Right forelimb (tissue), 1 donor: ENCODE measurements at places on chromosomes 4 and X.
A peak's percentile ranks its signal among the peaks of the same experiment; 100 is the strongest.

DNA sequence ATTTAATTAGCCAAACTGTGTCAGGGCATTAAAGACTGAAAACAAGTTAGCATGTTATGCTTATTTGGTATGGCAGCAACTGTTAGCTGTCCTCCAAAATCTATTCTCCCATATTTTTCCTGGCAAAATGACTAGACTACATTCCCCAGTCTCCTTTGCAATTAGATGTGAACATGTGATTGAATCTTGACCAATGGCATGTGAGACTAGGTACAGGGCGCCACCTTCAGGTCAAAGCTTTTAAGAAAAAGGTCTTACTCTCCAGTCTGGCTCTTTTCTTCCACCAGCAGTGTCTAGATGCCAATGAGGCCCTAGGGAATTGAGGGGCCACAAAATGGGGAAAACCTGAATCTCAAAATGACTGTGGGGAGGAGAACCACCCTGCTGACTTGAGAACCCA is 408.2 kb downstream of the SMARCA1 start:
- no peak for DNase-seq

DNA sequence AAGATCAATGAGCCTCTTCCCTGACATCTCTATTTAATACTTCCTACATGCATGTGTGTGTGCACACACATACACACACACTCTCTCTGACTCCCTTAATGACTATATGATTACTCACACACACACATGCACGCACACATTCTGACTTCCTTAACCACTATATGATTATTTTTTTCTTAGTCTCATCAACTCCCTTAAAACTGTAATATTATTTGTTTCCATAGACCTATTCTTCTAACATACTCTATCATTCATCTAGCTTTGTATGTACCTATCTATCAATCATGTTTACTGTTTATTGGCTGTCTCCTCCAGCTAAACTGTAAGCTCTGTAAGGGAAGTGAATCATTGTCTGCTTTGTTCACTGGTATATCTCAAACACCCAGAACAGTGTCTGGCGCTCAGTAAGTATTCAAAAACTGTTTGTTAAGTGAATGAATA is 236.6 kb downstream of the RASL11B start:
- no peak for DNase-seq

GRCh38 chr4:169439244-169439643 is 168.5 kb upstream of the SH3RF1 start:
- no peak for DNase-seq

GRCh38 chr4:67770422-67770821 is 16.2 kb upstream of the GNRHR start:
- DNase-seq = no peak

DNA sequence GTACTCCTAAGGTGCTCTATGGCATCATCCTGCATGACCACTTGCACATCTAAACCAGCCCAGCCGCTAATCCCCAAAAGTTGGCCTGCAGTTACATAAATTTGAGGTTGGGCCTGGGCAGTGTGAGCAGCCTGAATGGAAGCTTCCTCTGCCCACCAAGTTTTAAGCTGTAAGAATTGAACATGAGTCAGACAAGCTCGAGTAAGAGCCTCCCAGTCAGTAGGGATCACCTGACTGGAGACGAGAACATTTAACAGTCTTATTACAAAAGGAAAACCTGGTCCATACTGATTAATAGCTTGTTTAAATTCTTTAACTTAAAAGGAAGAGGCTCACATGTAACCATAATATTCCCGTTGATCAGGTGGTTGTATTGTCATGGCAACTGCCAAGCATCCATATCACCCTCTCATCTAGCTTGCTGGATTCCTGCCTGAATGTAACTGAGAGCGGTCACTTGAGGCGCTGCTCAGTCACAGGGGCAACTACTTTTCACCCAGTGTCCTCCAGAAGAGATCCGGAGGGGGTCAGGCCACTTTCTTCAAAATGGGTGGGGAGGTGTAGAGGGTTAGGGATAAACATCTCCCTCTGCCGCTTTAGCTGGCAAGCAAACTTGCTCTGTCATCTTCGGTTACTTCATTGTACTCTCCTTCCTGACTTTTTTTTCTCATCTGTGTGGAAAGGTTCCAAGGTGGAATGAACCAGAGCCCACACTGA is 56.6 kb upstream of the WDR1 start:
- no peak for DNase-seq

GRCh38 chr4:118350961-118351360 is 1.8 kb downstream of the PRSS12 start:
- no peak for DNase-seq

- no peak for DNase-seq
Measured at GRCh38 chr4:173380987-173381386, 10.2 kb downstream of the SAP30 start.

DNA sequence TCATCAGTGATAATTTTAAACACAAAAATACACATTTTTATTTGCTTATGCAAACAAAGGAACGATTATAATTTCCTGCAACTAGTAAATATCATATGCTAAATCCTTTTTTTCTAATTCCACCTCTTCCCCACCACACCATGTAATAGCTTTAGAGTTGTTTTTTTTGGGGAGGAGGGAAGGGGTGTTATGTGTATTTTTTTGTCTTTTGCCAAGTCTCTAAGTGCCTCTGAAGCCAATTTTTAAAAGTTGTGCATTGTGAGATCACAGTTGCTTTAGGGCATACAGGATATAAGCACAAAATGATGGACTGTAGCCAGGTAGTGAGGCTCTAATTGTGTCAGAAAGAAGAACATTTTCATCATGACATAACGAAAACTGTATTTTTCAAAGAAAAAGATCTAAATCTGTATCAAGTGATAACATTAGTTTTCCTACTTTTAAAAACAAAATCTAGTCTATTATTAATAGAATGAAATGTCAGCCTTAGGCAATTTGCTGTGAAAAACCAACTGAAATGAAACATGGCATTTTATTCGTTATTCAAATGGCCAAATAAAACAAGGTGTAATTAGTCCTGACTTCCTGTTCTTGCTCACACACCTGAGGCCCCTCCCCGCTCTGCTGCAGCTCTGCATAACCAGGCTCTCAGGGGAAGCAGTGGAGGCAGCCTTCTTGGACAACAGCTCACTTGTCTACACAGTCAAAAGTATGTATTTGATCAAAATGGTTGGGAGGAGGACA is 157.4 kb downstream of the PALLD start:
- no peak for DNase-seq

- DNase-seq = no peak
Measured at GRCh38 chr4:84529169-84529751, 30.2 kb upstream of the NKX6-1 start.

- DNase-seq = no peak
Measured at GRCh38 chrX:106249706-106250379, 81.7 kb downstream of the PWWP3B start.

GRCh38 chrX:69176053-69176452 is 10.8 kb upstream of the PJA1 start:
- DNase-seq = no peak

- DNase-seq = no peak
Measured at GRCh38 chrX:86171366-86171765, 23.1 kb downstream of the DACH2 start.

DNA sequence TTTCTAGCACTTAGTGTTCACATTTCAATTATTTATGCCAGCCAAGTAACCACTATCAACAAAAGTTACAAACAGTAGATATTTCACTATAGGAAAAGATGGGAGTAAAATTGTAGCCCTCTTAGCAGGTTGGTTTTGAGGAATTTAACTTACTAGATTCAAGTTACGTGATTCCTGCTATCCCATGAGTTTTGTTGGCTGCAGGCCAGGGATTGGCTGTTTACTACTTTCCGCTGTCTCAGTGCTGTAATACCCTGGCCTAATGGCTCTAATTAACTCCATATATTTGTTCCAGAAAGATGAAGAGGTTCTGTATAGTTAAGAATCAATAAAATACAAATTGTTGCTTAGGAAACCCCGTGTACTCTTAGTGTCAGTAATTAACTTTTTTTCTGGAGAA is 55.5 kb upstream of the MAGED1 start:
- peak; percentile 36 for DNase-seq

- no peak for DNase-seq
Measured at GRCh38 chr4:149161247-149161646, 654.4 kb downstream of the IQCM start.

GRCh38 chr4:13523591-13524503 is 20.5 kb downstream of the NKX3-2 start:
- DNase-seq = no peak

GRCh38 chr4:1011022-1011665 is at the start of gene FGFRL1:
Gene FGFRL1, plus strand, starts transcription at chr4:1011626. Its CDS starts 860 bp downstream, at chr4:1012486.
- DNase-seq = peak; percentile 97

- DNase-seq = no peak
Measured at GRCh38 chrX:94053575-94053974, 379.6 kb downstream of the FAM133A start.

GRCh38 chrX:122238801-122239200 is 945.3 kb upstream of the GRIA3 start:
- DNase-seq = no peak

DNA sequence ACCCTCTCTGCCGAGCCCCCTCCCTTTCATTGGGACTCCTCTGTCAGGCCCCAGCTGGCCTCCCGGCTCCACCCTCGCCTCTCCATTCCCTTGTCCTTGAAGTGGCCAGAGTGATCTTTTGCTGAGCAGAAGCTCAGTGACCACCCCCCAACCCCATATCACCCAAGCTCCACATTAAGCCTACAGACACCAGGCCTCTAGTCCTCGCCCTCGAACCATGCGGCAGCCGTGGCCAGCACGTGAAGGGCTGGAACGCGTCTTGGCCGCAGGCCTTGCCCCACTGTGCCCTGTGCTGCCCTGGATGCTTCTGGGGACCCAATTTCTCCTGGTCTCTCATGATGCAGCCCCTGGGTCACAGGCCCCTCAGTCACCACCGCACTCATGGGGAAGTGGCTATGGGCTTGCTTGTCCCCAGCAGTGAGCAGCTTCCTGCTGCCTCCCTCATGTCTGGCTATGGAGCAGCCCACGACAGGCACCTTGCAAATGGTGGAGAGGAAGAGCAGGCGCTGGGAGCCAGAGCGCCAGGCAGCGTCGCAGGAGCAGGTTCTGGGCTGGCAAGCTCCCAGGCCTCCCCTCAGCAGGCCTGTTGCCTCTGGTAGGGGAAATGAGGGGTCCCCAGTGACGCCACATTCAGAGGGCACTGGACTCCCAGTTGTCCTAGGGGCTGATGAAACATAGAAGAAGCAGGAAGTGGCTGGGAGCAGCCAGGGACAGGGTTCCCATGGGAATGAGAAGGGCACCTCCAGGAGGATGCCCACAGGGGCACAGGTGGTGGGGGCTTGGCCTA is 757 bp upstream of the SRPK3 start:
- no peak for DNase-seq

DNA sequence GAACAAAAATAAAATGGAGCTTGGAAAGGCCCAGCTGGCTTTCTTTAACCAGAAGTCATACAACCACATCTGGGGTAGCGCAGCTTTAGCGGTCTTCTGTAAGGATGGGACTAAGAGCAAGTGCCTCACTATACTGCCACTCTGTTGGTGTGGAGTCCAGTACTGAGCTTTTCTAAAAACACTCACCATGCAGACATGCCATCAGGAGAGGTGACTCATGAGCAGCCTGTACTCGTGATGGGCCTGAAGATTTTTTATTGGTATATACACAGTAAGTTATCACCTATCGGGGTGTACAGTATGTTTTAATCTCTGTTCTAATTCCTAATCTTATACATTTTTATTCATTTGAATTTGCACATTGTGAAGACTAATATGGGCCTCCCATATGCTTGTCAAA is 9.6 kb downstream of the PPP3CA start:
- no peak for DNase-seq

GRCh38 chrX:97189668-97190067 is 306.0 kb downstream of the RPA4 start:
- DNase-seq = no peak

- DNase-seq = no peak
Measured at GRCh38 chr4:86487738-86488348, 106.3 kb upstream of the PTPN13 start.

GRCh38 chr4:7381221-7381889 is 53.4 kb downstream of the PSAPL1 start:
- DNase-seq = no peak

GRCh38 chr4:108172231-108172752 is 3.6 kb upstream of the LEF1 start:
- no peak for DNase-seq
